ENCODE measurements at places on chromosomes 6 and 20. TPM values are rescaled to one million over a fixed set of nuclear protein-coding genes. Genes with fewer than 3 reads are reported as not detected.

The HFE gene
- 5.7 TPM for total RNA-seq

The CCN6 gene
- not detected for total RNA-seq

DNA sequence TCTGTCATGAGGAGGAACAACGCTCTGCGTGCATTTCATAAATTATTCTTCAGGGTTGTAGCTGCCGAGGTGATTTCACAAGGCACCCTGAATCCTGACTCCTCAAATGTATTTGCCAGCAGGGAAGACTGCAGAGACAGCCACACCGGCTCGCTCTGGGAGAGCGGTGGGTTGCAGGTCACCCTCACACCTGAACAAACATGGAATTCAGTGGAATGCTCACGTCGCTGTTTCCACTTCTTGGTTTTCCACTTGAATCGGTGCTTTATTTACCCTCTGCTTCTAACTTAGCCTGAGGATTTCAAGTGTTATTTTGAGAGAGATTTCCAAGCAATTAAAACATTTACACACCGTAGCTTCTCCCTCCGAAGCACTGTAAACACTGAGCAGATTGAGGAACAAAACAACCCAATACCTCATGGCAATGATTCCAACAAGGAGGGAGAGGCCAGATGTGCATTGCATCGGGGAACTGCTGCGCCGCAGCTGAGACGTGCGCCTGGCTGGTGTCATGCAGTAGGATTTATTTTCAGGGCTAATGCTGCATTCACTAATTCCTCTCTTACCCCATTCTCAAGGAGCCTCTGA is 59.5 kb upstream of the GGTLC1 start:
- DNase-seq: no peak
- no peaks in the 10 kb centered on the region for H3K27me3 ChIP-seq
- no peaks in the 10 kb centered on the region for H3K4me1 ChIP-seq
- no peak overlapping the region for H3K27ac ChIP-seq

DNA sequence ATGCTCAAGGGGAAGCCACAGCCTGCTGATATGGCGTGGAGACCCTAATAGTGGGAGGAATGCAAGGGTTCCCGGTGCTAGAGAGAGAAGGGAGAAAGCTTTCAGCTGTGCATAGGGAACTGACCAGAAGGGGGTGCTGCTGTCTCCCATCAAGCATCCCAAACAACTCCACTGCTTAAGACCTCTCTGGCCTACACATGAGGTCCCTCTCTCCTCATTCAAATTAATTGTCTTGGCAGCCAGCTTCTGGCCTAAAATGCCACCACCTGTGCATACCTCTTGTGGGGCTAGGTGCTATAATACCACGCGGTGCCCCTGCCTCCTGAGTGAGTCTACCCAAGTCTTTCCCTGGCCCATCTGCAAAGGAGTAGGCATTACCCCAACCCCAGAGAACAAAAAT is 14.5 kb downstream of the ADISSP start:
- peak; percentile 32 for DNase-seq
- peaks cover 13% of the 10 kb centered on the region for H3K27me3 ChIP-seq
- H3K4me3 ChIP-seq: no peak overlapping the region
- peaks cover 5% of the 10 kb centered on the region for H3K4me1 ChIP-seq
- no peaks in the 10 kb centered on the region for H3K36me3 ChIP-seq

- H3K4me3 ChIP-seq: no peak overlapping the region
- H3K4me1 ChIP-seq: peaks cover 4% of the 10 kb centered on the region
- no peaks in the 10 kb centered on the region for H3K27me3 ChIP-seq
- H3K36me3 ChIP-seq: no peaks in the 10 kb centered on the region
- no peak for DNase-seq
Measured at GRCh38 chr6:139777202-139777970, 402.9 kb upstream of the CITED2 start.

The BTN1A1 gene
- total RNA-seq: not detected

GRCh38 chr20:51366155-51366886 is 176.2 kb downstream of the NFATC2 start:
- H3K4me1 ChIP-seq: peaks cover 42% of the 10 kb centered on the region
- H3K36me3 ChIP-seq: no peaks in the 10 kb centered on the region
- peak; percentile 100 for DNase-seq
- no peak overlapping the region for H3K4me3 ChIP-seq
- peak overlapping the region; percentile 100 for H3K27ac ChIP-seq

The TGM2 gene
- 98.9 TPM for total RNA-seq

The IP6K3 gene
- 4.6 TPM for total RNA-seq

- no peak overlapping the region for H3K27ac ChIP-seq
- no peaks in the 10 kb centered on the region for H3K4me1 ChIP-seq
- no peak overlapping the region for H3K4me3 ChIP-seq
- no peak for DNase-seq
- H3K27me3 ChIP-seq: no peaks in the 10 kb centered on the region
Measured at GRCh38 chr6:104227508-104227907, 632.2 kb downstream of the HACE1 start.

GRCh38 chr6:99219788-99220187 is 129.7 kb downstream of the FAXC start:
- no peaks in the 10 kb centered on the region for H3K27me3 ChIP-seq
- H3K36me3 ChIP-seq: no peaks in the 10 kb centered on the region
- no peak overlapping the region for H3K4me3 ChIP-seq
- no peaks in the 10 kb centered on the region for H3K4me1 ChIP-seq
- H3K27ac ChIP-seq: no peak overlapping the region
- no peak for DNase-seq

DNA sequence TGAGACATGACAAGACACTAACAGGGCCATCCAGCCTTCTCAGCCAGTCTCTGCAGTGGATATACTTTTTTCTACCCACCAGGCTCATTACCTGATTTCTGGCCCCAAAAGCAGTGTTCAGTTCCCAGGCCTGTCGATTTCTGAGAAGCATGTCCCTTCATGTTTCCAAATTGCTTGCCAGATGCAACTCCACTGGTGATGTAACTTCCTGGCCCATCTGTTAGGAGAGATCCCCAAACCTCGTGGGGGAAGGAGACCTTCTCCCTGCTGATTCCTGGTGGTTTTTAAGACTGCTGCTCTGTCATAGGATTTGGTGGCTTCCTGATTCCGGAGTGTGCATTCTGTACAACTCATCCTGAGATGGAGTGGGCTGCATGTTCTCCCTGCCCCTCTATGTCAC is 31.6 kb upstream of the MRPS10 start:
- DNase-seq: no peak
- no peak overlapping the region for H3K4me3 ChIP-seq
- H3K27me3 ChIP-seq: no peaks in the 10 kb centered on the region
- peaks cover 9% of the 10 kb centered on the region for H3K4me1 ChIP-seq
- H3K36me3 ChIP-seq: peaks cover 8% of the 10 kb centered on the region

DNA sequence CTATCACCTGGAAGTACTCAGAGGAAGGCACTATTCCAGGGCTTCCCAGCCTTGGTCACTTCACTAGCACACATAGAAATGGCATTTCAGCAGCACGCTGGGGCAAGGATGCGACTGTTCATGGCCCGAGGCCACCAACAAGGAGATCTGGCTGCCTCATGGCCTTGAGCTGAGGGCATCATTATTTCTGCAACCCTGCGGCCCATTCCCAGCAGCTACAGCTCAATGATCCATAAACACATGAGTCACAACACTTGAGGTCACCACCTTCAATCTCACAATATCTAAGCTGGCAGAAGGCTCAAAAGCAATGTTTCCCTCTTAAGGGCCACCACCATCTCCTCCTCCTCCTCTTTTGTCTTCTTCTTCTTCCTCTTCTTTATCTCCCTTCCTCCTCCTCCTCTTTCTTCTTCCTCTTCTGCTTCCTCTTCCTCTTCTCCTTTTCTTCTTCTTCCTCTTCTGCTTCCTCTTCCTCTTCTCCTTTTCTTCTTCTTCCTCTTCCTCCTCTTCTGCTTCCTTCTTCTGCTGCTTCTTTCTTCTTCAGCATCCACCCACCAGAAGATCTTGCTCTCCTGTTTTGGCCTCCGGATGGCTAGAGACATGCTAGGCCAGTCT is 382.9 kb upstream of the CNR1 start:
- no peaks in the 10 kb centered on the region for H3K36me3 ChIP-seq
- H3K4me3 ChIP-seq: no peak overlapping the region
- H3K27me3 ChIP-seq: no peaks in the 10 kb centered on the region
- H3K27ac ChIP-seq: no peak overlapping the region

The GPR63 gene
- 1.6 TPM for total RNA-seq

DNA sequence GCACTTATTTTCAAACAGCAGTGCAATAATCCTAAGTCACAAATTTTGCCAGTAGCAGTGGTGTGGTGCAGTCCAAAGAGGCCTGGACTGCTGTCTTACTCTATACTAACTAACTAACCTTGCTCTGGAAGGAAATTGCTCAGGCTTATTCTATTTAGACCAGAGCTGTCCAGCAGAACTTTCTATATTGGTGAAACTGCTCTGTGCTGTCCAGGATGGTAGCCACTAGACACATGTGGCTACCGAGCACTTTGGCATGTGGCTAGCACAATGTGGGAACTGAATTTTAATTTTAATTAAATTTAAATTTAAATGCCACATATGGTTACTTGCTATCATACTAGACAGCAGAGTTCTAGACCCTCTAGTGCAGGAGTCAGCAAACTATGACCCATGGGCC is 27.1 kb upstream of the FBXO9 start:
- no peak overlapping the region for H3K4me3 ChIP-seq
- H3K27ac ChIP-seq: no peak overlapping the region
- peaks cover 21% of the 10 kb centered on the region for H3K36me3 ChIP-seq
- peaks cover 26% of the 10 kb centered on the region for H3K4me1 ChIP-seq

DNA sequence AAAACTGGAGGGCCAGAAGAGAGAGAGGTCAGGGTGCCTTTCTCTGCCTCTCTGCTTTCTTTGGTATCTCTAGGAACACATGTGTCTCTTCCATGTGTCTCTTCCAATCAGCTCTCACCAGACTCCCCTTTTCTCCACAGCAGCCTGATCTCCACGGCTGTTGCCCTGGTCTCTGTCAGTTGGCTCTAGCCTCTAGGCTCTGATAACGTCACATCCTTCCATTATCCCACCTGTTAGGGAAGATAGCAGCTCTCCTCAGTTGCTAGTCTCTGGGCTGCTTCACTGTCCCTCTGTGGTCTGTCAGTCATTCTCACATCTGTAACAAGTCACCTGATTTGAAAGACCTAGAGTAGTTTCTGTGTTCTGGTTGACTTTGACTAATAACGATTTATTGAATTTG is 80.2 kb downstream of the PLCB4 start:
- no peak overlapping the region for H3K27ac ChIP-seq
- no peak for DNase-seq
- H3K36me3 ChIP-seq: no peaks in the 10 kb centered on the region

- H3K4me3 ChIP-seq: no peak overlapping the region
- peaks cover 17% of the 10 kb centered on the region for H3K27me3 ChIP-seq
- no peak overlapping the region for H3K27ac ChIP-seq
- DNase-seq: no peak
- no peaks in the 10 kb centered on the region for H3K36me3 ChIP-seq
Measured at GRCh38 chr20:45128099-45128498, 3.8 kb upstream of the WFDC12 start.

The TRIM15 gene
- total RNA-seq: not detected

DNA sequence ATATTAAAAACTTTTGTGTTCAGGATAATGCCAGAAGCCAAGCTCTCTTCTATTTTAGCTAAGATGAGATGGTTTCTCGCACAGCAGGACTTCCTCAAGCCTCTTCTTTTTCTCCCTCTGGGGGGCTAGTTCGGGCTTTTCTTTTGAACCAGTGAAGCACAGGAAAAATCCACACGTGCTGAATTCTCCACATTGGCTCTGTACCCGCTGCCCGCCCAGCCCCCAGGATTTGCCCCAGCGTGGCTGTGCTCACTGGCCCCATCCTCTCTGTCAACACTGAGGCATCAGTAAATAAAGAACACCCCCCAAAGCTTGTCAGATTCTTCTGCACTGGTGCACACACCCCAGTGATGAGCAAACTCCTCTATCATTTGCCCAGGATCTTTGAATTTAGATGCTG is 232.8 kb downstream of the ZNF217 start:
- H3K4me3 ChIP-seq: no peak overlapping the region
- no peaks in the 10 kb centered on the region for H3K36me3 ChIP-seq
- DNase-seq: no peak
- no peaks in the 10 kb centered on the region for H3K27me3 ChIP-seq
- no peaks in the 10 kb centered on the region for H3K4me1 ChIP-seq

DNA sequence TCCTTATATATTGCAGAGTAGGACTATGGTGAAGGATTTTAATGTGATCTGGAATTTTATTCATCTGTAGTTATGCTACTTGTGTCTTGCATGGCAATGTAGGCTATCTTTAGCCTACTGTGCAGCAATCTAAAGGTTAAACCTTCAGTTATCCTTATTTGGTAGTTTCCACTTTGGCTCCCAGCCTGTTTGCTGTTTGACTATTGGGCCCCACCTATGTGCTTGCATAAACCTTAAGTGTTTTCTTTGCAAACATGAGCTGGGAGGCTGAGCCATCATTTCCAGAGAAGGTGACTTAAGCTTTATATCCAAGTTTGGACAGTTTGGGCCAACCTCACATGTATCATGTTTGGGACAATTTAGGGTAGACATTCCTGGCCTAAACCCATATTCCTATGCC is 537.5 kb downstream of the BTBD3 start:
- H3K4me3 ChIP-seq: no peak overlapping the region
- H3K4me1 ChIP-seq: no peaks in the 10 kb centered on the region
- H3K36me3 ChIP-seq: no peaks in the 10 kb centered on the region
- H3K27ac ChIP-seq: no peak overlapping the region

DNA sequence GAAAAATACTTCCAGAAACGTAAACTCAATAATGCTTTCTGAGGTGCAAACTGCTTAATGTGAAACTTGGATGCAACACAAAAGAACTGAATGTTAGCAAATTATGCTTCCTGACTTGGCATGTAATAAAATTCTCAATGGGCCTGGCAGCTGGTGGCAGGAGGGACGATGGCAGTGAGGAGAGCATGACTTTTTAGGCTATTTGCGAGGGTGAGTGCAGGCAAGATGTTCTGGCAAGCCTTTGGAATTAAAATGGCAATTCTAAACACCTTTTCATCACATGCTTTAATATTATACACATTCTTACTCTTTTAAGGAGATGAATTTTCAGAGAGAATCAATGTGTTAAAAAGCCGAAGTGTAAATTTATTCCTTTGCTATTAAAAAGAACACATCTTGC is 224.8 kb upstream of the CDH4 start:
- H3K4me1 ChIP-seq: no peaks in the 10 kb centered on the region
- no peak overlapping the region for H3K27ac ChIP-seq
- no peak overlapping the region for H3K4me3 ChIP-seq
- H3K27me3 ChIP-seq: no peaks in the 10 kb centered on the region
- DNase-seq: no peak

GRCh38 chr20:45345104-45345936 is 2.9 kb downstream of the SDC4 start:
- H3K27ac ChIP-seq: peak overlapping the region; percentile 93
- H3K4me3 ChIP-seq: peak overlapping the region; percentile 92
- H3K36me3 ChIP-seq: peaks cover 1% of the 10 kb centered on the region
- peaks cover 69% of the 10 kb centered on the region for H3K4me1 ChIP-seq
- no peak for DNase-seq

- no peak overlapping the region for H3K4me3 ChIP-seq
- H3K36me3 ChIP-seq: no peaks in the 10 kb centered on the region
- peak; percentile 8 for DNase-seq
- no peaks in the 10 kb centered on the region for H3K27me3 ChIP-seq
- H3K27ac ChIP-seq: no peak overlapping the region
Measured at GRCh38 chr6:78436335-78436734, 431.0 kb upstream of the IRAK1BP1 start.

The C20orf141 gene
- not detected for total RNA-seq

GRCh38 chr6:29507319-29507718 is 19.6 kb upstream of the MAS1L start:
- H3K36me3 ChIP-seq: no peaks in the 10 kb centered on the region
- H3K27ac ChIP-seq: no peak overlapping the region
- DNase-seq: no peak

GRCh38 chr6:7157752-7158616 is 50.2 kb downstream of the RREB1 start:
- H3K4me3 ChIP-seq: no peak overlapping the region
- no peaks in the 10 kb centered on the region for H3K36me3 ChIP-seq
- H3K4me1 ChIP-seq: peaks cover 28% of the 10 kb centered on the region
- H3K27me3 ChIP-seq: no peaks in the 10 kb centered on the region
